ENCODE measurements at places on chromosomes 3 and 15. TPM values are rescaled to one million over a fixed set of nuclear protein-coding genes. Genes with fewer than 3 reads are reported as not detected.

GRCh38 chr3:102715030-102715697 is 280.3 kb downstream of the ZPLD1 start:
- H3K36me3 ChIP-seq = no peaks in the 10 kb centered on the region
- DNase-seq = no peak
- H3K27me3 ChIP-seq = no peaks in the 10 kb centered on the region
- no peak overlapping the region for H3K4me3 ChIP-seq
- no peaks in the 10 kb centered on the region for H3K4me1 ChIP-seq
- no peak overlapping the region for H3K27ac ChIP-seq

DNA sequence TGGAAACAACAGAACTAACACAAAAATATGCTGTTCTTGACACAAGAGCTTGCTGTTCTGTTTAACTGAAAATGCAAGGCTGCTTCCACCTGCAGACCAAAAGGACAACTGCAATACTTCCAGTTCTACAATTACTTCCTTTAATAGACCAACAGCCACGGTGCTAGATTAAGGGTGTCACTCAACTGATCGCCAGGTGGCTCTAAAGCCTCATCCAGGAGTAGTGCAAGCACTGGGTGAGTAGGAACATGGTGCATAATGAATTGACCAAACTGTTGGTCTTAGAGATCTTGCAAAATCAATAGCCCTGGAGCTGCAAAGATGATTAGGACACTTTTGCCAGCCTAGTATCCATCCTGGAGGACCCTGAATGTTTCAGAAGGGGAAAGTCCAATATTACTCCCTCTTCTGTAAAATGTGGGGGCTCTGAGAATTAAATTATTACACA is 3.6 kb upstream of the CLDN16 start:
- peaks cover 11% of the 10 kb centered on the region for H3K4me1 ChIP-seq
- no peak overlapping the region for H3K27ac ChIP-seq
- no peaks in the 10 kb centered on the region for H3K36me3 ChIP-seq
- no peak overlapping the region for H3K4me3 ChIP-seq
- no peak for DNase-seq
- H3K27me3 ChIP-seq = no peaks in the 10 kb centered on the region

GRCh38 chr15:98614681-98615080 is 33.7 kb upstream of the IGF1R start:
- peaks cover 7% of the 10 kb centered on the region for H3K4me1 ChIP-seq
- H3K27me3 ChIP-seq = no peaks in the 10 kb centered on the region
- no peak overlapping the region for H3K4me3 ChIP-seq
- no peak overlapping the region for H3K27ac ChIP-seq

- H3K4me3 ChIP-seq = no peak overlapping the region
- no peaks in the 10 kb centered on the region for H3K27me3 ChIP-seq
- no peak overlapping the region for H3K27ac ChIP-seq
- no peak for DNase-seq
- H3K4me1 ChIP-seq = no peaks in the 10 kb centered on the region
Measured at GRCh38 chr15:42001236-42001635, 19.6 kb downstream of the PLA2G4E start.

DNA sequence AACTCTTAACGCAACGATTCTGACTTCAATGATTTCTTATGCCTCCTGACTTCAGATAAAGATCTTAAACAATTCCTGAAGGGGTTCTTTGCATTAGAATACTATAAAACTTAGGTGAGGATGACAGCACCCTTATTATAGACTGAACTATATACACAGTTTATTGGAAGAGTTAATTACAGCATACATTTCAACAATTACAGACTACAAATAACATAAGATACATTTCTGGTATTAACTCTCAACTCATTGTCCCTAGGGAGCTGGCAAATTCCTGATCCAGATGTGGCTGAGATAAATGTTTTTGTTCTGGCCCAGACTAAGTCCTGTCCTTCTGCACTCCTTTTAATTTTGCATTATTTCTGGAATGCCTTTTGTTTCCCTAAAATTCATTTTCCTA is 155.5 kb upstream of the TMC3 start:
- no peaks in the 10 kb centered on the region for H3K36me3 ChIP-seq
- H3K27me3 ChIP-seq = no peaks in the 10 kb centered on the region
- peaks cover 38% of the 10 kb centered on the region for H3K4me1 ChIP-seq
- no peak overlapping the region for H3K27ac ChIP-seq
- DNase-seq = no peak

DNA sequence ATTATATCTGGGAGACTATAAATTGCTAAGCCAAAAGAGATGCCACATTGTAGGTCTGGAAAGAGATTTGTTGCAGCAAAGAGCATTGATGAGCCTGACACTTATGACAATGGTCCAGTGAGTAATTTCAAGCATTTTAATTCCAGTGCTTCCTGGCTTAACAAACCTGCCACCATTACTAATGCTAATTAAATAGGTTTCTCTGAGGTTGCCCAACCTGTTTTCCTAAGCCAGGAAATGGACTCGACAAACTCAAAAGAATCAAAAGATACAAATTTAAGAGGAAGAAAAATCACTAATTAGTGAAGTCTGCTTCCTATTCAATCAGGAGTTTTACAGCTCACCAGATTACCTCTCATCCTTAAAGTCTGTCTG is 36.7 kb upstream of the CTDSPL start:
- H3K36me3 ChIP-seq = no peaks in the 10 kb centered on the region
- DNase-seq = no peak
- no peak overlapping the region for H3K4me3 ChIP-seq
- H3K4me1 ChIP-seq = peaks cover 19% of the 10 kb centered on the region
- no peak overlapping the region for H3K27ac ChIP-seq
- H3K27me3 ChIP-seq = no peaks in the 10 kb centered on the region

GRCh38 chr3:107938143-107938542 is 152.7 kb downstream of the CD47 start:
- no peaks in the 10 kb centered on the region for H3K27me3 ChIP-seq
- no peak overlapping the region for H3K27ac ChIP-seq
- no peaks in the 10 kb centered on the region for H3K36me3 ChIP-seq

DNA sequence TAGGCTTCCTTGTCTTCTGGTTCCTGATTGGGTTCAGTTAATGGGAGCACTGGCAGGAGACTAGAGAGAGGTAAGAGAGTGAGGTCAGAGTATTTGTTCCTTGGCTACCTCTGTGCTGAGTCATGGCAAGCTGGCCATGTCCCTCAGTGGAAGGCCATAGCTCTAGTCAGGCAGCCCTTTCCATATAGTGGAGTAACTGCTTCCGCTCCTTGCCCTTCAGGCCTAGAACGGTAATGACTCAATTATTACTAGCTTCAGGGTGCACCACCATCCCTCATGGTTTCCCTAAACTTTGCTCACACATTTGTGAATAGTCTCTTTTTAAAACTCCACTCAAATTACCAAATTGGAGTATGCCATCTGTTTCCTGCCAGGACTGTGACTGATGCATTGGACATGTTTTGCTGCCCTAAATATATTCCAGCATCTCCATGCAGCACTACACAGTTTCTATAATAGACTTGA is 10.5 kb upstream of the ANO10 start:
- H3K36me3 ChIP-seq = peaks cover 18% of the 10 kb centered on the region
- H3K27ac ChIP-seq = no peak overlapping the region
- H3K27me3 ChIP-seq = no peaks in the 10 kb centered on the region
- no peak for DNase-seq
- no peak overlapping the region for H3K4me3 ChIP-seq

Gene RYR3
- total RNA-seq = 1.4 TPM

All from WTC11 (cell line).